Left colon (tissue), 2 donors: ENCODE measurements at places on chromosomes 12 and 14. TPM values are rescaled to one million over a fixed set of nuclear protein-coding genes. Genes with fewer than 3 reads are reported as not detected.

KRT78 gene
- total RNA-seq: not detected

KRT72 gene
- total RNA-seq: not detected

PAX9 gene
- 0.24 TPM for total RNA-seq

DERA gene
- 72.1 TPM for total RNA-seq

MUCL1 gene
- total RNA-seq: not detected

CLEC4C gene
- total RNA-seq: not detected

DNAH10 gene
- total RNA-seq: 0.39 TPM

SLC25A21 gene
- total RNA-seq: 0.14 TPM

DCAF5 gene
- 42.3 TPM for total RNA-seq

HAL gene
- total RNA-seq: 2.7 TPM

BTBD7 gene
- 37.1 TPM for total RNA-seq

MGST1 gene
- 333 TPM for total RNA-seq

IFNG gene
- total RNA-seq: not detected

KRT85 gene
- not detected for total RNA-seq

SLC22A17 gene
- total RNA-seq: 2.7 TPM

HPD gene
- 0.42 TPM for total RNA-seq

SLC6A13 gene
- not detected for total RNA-seq

SERPINA12 gene
- total RNA-seq: not detected

CSRP2 gene
- total RNA-seq: 7.8 TPM

APOF gene
- not detected for total RNA-seq
